Tongue (tissue), 3 donors: ENCODE measurements at places on chromosomes 5 and 9. TPM values are rescaled to one million over a fixed set of nuclear protein-coding genes. Genes with fewer than 3 reads are reported as not detected.

- DNase-seq = no peak
These were observed 21.2 kb downstream of the MAST4 start for GRCh38 chr5:66617226-66617861.

GRCh38 chr5:35488791-35489190 is 128.9 kb upstream of the SPEF2 start:
- DNase-seq = no peak

GRCh38 chr5:95223566-95224258 is 61.2 kb downstream of the MCTP1 start:
- DNase-seq = no peak

- DNase-seq = no peak
These were observed 239.4 kb downstream of the LURAP1L start for GRCh38 chr9:13013991-13014883.

- DNase-seq = peak; percentile 62
These were observed 220.7 kb downstream of the DRD1 start for GRCh38 chr5:175223291-175223690.

DNA sequence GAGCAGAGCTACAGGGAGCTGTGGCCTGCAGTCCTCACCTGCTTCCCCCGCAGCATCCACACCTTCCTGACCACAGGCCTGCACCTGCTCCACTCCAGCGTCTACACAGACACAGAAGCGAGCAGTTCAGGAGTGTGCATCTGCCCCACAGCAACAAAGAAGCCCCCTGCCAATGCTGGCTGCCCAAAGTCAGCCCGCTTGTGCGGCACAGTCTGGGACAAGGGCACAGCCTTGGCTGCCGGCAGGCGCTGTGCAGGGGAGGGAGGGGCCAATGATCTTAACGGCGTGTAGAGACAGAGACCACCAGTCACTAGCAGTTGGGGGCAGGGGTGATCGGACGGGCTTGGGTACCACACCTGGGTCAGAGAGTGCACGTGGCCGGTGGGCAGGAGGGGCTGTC is 6.6 kb downstream of the BRD9 start:
- DNase-seq = no peak

- no peak for DNase-seq
These were observed 96.8 kb upstream of the GNA14 start for GRCh38 chr9:77744841-77745430.

- DNase-seq = no peak
These were observed 220.5 kb downstream of the SLIT3 start for GRCh38 chr5:169080448-169080911.

DNA sequence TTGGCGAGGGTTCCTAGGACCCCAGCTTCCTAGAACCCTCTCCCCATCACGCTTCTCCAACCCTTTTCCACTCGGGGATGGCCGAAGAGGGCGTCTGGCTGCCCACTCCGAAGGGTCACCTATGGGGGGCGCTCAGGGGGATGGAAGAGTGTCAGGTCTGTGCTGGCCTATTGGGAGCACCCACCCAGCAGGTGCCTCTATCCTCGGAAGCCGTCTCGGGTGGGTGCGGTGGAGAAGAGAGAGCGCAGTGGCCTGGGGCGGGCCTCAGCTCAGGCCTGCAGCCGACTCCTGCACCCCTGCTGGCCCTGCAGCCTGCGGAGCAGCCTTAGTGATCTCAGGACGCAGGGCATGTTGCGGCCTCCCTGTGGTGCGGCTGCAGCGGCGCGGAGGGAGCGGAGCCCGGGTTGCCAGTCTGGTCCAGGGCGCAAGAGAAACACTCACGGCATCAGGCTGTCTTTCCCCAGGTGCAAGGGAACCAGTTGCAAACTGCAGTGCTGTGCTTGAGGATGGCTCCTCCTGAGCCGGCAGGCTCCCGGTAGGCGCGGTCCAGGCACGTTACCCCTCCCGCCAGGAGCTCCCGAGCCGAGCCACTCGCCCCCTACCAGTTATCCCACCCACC is 1.5 kb upstream of the IRX2 start:
- DNase-seq = no peak

GRCh38 chr9:24936117-24936516 is 390.4 kb upstream of the IZUMO3 start:
- DNase-seq = no peak

- no peak for DNase-seq
These were observed 1189.4 kb downstream of the EFNA5 start for GRCh38 chr5:106481374-106481773.

DNA sequence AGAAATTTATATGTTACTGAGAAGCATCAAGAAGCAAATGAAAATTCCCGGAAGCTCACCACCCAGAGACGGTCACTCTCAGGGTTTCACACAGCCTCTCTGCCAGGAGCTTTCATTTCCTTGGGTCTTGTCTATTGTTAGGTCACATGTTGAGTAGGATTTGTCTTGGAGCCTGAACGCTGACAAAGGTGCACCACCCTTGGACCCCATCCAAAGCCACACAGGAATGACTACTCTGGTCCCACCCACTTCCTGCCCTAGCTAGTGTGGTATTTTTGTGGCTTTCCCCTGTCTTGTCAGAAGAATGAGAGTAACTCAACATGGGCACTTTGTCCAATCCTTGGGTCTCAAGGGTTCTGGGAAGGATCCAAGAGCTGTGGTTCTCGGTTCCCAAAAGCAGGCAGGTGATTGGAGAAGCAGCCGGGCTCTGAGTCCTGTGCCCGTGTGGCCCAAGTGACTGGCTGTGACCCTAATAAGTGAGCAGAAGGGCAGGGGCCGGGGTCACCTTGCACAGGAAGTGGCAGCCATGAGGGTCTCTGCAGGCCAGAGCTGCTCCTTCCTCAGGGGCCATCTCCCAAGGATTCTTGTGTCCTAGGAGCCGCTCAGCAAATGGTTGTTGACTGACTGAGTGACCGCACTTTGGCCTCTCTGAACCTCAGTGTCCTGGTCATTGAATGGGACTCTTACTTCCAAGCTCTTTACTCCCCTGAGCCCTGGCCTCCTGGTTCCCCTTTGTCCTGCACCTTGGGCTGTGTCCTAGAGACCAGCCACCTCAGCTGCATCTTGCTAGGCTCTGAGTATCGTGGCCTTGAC is 6.9 kb downstream of the FGD3 start:
- DNase-seq = peak; percentile 47

- DNase-seq = no peak
These were observed 202.9 kb upstream of the IER5L start for GRCh38 chr9:129380961-129381401.

- peak; percentile 68 for DNase-seq
These were observed 7.9 kb upstream of the ENG start for GRCh38 chr9:127862075-127863011.

GRCh38 chr5:169166078-169166477 is 134.9 kb downstream of the SLIT3 start:
- DNase-seq = no peak

- no peak for DNase-seq
These were observed 224.2 kb downstream of the NPR3 start for GRCh38 chr5:32935283-32935682.

ASTN2 gene
- total RNA-seq = 7.9 TPM

SLIT3 gene
- 21.4 TPM for total RNA-seq

SLC4A9 gene
- total RNA-seq = 1.6 TPM

IFNB1 gene
- total RNA-seq = not detected

CNTLN gene
- total RNA-seq = 20.5 TPM
